ENCODE measurements at places on chromosomes 13 and 19. TPM values are rescaled to one million over a fixed set of nuclear protein-coding genes. Genes with fewer than 3 reads are reported as not detected.

GRCh38 chr19:40380199-40381037, 9.6 kb downstream of the HIPK4 start:
- no peak for DNase-seq

- DNase-seq: no peak
These were observed 6.5 kb downstream of the RNF225 start for GRCh38 chr19:58401840-58402421.

DNA sequence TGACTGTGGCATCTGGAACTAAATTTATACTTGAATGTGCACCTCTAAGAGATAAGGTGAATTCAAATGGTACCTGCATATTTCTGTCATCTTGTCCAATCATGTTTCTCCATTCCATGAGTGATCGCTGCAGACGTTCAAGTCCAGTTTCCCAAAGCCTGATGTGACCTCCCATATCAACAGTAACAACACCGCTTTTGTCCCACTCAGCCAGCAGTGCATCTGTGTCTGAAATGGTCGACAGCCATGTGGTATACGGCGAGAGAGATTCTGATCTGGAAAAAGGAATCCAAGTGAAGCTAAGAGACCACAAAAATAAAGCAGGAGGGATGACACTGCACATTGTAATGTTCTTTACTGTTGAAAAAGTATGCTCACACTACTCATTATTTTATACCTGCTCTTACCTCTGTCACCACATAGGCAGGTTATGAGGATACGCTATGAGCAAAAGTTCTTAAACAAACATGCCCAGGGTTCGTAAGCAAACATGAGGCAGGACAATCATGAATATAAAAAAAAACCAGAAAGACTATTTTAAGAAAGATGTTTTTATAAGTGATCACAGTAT, 213.6 kb downstream of the RGCC start:
- DNase-seq: no peak

DNA sequence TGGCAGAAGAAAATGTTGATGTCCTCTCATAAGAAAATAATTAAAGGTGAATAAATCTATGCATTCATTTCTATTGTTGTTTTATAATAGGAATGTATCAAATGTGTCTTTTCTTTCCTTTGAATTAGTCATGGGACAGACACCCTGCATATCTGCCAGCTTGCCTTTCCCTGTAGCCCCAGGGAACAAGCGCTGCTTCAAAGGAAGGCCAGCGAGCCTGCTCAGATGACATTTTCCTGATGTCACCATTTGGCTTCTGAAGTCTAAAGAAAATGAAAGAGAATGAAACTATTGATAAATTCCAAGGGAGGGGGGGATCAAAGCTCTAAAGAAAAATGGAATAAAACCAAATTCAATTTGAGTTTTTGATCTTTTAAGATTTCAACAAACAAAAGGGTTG, 574.8 kb downstream of the IRS2 start:
- DNase-seq: peak; percentile 43

DNA sequence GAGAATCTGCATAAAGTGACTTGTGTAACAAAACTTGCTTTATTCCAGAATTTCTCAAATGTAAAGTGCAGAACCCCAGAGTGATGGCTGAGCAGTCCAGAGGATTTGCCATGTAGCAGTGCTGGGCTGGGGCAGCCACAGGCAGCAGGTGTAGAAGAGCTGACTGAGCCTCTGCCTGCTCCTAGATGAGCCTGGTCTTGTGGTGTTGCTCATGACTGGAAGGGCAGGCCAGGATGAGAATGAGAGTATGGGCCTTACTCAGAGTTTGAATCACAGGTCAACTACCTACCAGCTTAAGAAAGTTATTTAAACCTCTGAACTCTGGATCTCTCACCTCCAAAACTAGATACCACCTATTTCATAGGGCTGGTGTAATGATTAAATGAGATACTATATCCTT, 2.9 kb upstream of the C13orf42 start:
- DNase-seq: no peak

DNA sequence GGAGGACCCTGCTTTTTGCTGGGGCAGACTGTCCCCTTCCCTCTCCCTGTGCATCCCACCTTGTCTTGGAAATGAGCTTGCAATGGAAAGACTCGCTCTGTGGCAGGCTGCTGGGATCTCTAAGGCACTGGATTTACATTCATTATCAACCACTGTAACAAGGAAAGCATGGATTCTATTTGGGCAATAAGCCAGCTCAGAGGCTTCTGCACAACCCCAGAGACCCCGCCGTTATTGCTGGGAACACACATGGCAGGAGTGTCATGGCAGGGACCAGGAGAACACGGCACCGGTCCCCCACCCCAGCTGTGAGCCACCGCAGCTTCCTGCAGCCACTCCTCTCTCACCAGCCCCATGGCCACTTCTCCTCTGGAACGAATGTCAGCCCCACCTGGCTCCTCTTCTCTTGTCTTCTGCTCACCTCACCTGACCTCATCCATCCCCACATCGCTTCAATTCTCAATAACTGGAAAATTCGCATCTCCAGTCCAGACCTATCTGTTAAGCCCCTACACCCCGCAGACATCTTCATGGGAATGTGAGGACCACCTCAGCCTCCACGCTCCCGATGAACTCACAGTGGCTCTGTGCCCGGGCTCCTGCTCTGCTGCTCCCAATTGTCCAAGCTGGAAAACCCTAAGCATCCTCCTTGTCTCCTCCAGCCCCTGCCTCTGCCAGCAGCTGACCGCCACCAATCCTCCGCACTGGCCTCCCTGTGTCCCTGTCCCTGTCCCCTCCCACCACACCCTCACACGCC, 181.5 kb downstream of the USP12 start:
- no peak for DNase-seq

GRCh38 chr19:49973987-49974386, 13.0 kb upstream of the SIGLEC11 start:
- no peak for DNase-seq

- no peak for DNase-seq
These were observed 42.2 kb downstream of the COL4A2 start for GRCh38 chr13:110349239-110349638.

GRCh38 chr13:65112123-65112522, 2118.0 kb downstream of the PCDH9 start:
- DNase-seq: no peak

- no peak for DNase-seq
These were observed 262.4 kb upstream of the MIR17HG start for GRCh38 chr13:91085127-91085526.

DNA sequence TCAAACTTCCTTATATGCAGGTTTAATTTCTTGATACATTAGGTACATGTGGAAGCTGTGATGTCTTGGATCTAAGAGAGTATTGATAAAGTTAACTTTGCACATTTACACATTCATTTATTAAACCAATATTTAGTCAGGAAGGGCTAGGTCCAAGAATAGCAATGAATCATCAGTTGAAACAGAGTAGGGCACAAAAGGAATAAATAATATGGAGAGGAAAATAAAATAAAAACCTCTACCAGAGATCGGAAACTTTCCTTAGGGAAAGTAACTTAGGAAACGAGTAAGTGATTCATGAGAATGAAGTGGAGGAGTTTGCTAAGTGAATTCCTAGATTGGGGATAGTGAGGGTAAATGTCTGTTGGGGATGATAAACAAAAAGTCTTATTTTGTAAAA, 259.4 kb upstream of the DACH1 start:
- peak; percentile 5 for DNase-seq

The CCL25 gene
- not detected for total RNA-seq

The GSX1 gene
- not detected for total RNA-seq

The PPM1N gene
- total RNA-seq: 2.8 TPM

All from fibroblast of lung (primary cell).